ENCODE measurements at places on chromosomes 13 and 19. TPM values are rescaled to one million over a fixed set of nuclear protein-coding genes. Genes with fewer than 3 reads are reported as not detected.

MEIS3 gene
- total RNA-seq, result 35.8 TPM

ZNF208 gene
- not detected for total RNA-seq

- DNase-seq, result no peak
Observed at GRCh38 chr19:45938733-45939319, 24.2 kb upstream of the NANOS2 start.

- no peak for DNase-seq
Observed at GRCh38 chr19:15443838-15444237, 5.9 kb downstream of the WIZ start.
